ENCODE measurements at places on chromosomes 12 and 14.

- DNase-seq = no peak
These were observed 99.4 kb upstream of the FRMD6 start for GRCh38 chr14:51552275-51552674.

DNA sequence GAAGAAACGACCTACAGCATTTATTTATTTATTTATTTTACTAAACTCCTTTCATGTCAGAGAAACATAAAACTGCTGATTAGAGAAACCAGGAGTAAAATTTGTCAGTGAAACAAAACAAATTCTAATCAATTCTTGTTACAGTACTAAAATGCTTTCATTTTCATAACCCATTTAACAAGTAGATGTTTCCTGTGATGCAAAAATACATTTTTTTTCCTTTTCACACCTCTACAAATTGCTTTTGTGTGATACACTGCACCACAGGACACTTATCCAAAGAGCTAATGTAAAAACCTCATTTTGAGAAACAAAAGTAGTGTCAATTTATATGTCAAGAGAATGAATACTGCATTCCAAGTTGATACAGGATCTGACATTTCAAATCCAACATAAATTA lies 155.1 kb downstream of the SYT1 start:
- no peak for DNase-seq

- DNase-seq = no peak
These were observed 27.4 kb downstream of the TMEM63C start for GRCh38 chr14:77208979-77209318.

DNA sequence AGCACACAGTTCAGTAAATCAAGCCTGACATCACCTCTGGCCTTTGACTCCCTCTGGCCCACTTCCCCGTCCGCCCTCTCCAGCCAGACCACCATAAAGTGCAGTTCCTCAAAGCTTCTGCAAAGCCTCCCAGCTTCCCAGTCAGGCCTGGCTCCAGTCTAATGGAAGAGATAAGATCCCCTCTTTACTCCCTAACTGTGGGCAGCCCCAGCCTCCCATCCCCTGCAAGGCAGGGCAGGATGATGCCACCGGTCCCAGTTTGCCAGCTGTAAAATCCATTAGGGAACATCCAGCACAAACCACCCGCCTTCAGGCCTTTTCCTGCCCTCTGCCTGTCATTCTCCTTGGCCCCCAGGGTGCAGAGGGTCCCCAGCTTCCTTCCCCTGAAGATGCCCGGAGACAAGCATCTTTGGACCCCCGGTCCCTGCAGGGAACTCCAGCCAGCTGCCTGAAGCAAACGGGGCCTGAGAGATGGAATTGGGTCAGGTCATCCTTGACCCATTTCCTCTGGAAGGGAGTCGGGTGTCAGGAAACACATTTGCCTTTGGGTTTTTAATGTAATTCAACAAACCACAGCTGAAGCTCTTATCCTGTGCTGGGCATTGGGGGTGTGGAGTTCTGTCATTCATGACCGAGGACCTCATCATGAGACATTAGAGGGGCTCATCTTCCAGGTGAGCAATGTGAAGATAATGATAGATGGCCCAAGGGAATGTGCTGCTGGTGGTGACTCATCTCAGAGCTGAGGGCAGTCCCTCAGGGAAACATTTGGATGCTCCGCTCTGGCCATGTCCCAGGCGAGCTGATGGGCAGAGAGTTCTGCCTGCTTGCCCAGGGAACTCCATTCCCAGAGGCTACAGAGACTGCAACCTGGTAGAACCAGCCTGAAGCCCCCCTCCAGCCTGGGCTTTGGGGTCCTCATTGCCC lies 93.8 kb upstream of the CLMN start:
- no peak for DNase-seq

GRCh38 chr12:53505555-53506449 lies 1.5 kb downstream of the NPFF start:
- no peak for DNase-seq

DNA sequence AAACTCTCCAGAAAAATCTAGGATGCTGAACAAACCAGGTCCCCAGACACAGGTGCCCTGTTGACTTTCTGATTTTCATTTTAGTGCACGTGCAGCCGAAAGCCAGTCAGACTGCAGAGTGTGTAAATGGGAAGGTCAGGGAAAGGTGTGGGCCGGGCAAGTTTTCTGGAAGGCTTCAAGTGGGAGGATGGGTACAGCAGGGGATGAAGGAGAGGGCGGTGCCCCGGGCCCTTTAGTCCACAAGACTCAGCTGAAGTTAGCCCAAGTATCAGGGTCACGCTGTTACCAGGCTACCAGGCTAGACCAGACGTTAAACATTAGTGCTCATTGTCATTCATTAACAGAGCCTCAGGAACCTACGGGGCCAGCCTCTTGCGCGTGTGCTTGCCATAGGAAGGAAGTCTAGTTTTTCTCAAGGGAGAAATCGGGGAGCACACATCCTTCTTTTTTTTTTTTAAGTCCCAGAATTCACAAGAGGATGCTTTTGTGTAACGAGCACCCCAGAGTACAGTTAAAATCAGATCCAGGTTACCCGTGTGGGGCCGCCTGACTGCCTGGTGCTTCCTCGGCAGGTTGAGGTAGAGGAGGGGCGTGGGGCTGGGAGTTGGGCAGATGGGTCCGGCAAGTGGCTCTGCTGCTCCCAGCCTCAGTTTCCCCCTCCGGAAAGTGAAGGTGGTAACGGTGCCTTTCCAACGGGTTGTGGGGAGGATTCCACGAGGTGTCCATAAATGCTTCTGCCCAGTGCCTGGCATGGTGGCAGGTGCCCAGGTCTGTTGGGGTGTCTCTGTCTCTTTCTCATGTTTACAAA lies 19.1 kb downstream of the BCL7A start:
- no peak for DNase-seq

DNA sequence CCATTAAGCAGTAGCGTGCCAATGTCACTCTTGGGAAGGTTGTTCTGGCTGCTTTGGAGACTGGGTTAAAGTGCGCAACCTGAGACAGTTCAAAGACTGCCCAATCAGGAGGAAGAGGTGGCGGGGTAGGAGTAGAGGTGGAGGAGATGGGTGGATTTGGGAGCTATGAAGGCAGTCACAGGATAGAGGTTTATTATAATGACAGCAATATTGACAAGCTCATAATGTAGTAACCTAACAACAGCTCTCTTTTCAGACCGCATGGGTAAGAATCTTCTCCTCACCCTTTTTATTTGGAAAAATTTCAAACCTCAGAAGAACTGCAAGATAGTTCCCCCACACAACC lies 5.3 kb upstream of the PSMD9 start:
- no peak for DNase-seq

- no peak for DNase-seq
These were observed 30.7 kb upstream of the DEGS2 start for GRCh38 chr14:100190126-100190525.

DNA sequence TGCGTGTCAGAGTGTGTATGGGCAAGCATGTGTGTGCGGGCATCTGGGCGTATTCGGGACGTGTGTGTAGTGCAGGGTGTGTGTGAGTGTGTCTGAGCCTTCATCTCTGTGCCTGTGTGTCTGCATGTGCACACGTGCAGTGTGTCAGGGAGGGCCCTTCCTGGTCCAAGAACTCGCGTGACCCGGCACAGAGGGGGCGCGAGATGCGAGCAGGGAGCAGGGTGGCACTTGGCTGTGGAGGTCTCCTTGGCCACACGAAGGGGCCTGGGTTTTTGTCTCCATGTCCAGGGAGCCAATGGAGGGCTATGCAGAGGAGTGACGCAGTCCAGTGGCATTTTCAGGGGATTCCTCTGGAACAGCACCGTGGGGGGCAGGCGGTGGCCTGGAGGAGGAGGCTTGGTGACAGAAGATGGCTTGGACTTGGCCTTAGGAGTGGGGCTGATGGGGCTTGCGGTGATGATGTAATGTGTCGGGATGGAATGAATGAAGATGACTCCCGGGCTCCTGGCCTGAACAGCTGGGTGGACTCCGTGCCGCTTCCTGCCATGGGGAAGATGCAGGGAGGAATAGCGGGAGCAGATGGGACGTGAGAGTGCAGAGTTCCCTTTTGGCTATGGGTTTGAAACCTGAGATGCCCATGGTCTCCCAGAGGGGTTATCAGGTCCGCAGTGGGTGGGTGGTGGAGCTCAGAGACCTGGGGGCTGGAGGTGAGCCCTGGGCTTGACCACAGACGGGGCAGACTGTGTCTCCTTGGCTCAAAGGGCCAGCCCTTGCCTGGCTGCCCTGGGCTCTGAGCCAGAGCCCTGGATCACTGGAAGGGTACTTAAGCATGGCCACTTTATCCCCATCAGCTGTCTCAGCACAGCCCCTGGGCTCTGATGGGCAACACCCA lies 208.3 kb downstream of the PHETA1 start:
- DNase-seq = no peak

- DNase-seq = no peak
These were observed 575.3 kb downstream of the TMTC2 start for GRCh38 chr12:83261998-83262397.

DNA sequence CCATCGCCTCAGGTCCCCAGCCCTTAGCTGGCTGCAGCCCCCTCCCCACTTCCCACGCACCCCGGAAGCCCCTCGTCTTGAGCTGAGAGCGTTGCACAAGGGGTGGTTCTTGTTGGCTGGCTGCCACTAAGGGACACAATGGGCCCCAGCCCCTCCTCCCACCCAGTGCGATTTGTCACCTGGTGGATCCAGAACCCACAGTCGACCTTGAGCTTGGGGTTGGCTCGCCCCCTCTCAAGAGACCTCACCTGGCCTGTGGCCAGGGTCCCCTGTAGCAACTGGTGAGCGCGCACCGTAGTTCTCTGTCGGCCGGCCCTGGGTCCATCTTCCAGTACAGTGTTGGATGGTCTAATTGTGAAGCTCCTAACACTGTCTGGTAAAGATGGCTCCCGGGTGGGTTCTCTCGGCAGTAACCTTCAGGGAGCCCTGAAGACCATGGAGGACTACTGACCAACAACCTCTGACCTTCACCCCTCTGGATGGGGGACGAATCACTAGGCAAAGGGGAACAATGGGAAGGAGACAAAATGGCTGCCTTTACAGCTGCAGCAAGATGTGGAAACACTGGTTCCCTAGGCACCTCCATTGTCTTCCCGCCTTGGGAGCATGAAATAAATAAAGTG lies 6.6 kb downstream of the PHB2 start:
- no peak for DNase-seq

- DNase-seq = no peak
These were observed 150.8 kb upstream of the FSCB start for GRCh38 chr14:44657696-44658388.

DNA sequence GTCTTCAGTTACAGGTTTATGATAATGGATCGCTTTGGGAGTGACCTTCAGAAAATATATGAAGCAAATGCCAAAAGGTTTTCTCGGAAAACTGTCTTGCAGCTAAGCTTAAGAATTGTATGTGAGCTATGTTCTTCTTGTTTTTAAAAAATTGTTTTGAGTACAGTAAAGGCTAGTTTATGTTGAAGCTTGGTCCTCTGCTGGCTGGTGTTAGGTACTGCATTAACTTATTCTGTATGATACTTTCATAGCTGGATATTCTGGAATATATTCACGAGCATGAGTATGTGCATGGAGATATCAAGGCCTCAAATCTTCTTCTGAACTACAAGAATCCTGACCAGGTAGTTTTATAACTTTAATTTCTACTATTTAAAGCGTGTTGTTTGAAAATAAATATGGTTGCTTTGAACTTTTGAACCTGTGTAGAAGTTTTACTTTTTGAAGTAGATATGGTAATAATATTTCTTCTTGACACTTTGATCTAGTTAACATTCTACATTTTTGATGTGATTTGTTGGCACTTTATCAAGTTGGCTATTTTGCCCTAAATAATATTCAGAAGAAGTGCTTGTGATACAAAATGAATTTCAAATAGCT lies 55.7 kb downstream of the VRK1 start:
- no peak for DNase-seq

GRCh38 chr12:44184499-44185206 lies 348.8 kb downstream of the TMEM117 start:
- DNase-seq = no peak

Data from C1 segment of cervical spinal cord (tissue), 14 donors.